ENCODE measurements at places on chromosomes 2 and 18.

DNA sequence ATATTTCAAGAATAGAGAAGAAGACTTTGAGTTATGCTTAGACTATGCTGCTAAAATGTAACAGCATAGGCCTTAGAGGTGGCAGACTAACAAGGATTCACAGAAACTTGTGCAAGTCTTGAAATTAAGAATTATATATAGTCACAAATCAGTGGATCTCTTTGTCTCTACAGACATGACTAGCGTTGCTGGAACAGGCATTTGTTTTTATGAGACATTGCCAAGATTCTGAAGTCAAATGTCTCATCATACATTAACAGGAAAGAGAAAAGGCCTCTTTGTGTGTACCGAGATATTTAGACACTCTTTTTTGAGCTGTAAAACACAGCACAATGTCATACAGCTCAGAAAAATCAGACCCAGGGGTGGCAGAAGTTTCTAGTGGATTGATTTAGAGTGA is 207.1 kb downstream of the TMX3 start:
- no peak for DNase-seq

DNA sequence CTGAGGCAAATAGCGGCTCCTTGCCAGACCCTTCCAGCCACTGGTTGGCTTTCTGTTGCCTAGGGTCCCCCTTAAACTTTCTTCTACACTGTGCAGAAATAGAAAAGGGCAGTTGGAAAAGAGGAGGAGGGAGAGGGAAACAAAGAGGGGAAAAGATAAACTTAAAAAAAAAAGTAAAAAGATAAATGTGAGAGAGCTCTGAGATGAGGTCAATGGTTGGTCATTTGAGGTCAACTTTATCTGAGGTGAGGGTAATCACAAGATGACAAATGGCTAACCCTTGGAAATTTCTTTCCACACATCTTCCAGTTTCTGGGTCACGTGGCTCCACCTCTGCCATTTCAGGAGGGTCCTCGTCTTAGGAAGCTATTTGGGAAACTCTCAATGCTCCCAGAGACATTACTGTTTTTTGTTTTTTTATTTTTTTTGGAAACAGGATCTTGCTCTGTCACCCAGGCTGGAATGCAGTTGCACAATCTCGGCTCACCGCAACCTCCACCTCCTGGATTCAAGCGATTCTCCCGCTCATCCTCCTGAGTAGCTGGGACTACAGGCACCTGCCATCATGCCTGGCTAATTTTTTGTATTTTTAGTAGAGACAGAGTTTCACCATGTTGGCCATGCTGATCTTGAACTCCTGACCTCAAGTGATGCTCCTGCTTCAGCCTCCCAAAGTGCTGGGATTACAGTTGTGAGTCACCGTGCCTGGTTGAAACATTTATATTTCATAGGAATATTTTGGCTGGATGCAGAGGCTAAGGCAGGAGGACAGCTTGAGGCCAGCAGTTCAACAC is 199.9 kb downstream of the TGIF1 start:
- DNase-seq: no peak

DNA sequence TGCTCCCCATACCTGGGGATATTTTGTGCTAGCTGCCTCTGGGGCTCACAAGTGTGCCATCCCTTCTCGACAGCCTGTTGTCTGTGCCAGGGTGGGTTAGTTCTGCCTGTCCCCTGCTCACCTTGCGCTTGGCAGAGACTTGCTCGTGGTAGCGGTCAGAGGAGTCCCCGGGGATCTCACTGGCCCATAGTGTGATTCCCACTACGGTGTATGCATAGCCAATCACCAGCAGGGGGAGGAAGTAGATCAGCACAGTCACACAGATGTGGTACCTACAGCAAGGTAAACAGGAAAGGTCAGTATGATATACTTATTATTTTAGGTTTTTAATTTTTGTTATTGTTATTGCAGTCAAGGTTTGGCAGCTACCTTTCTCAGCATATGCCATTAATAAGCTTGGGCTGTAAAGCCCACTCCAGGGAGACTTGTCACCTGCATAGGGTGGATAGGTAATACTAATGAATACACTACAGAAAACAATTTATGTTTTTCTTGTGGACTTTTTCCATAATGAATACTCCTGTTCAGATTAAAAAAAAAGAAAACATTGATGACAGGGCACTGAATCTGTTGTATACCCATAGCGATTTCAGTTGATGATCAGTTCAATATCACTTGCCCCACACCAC is 95.2 kb downstream of the POLE4 start:
- DNase-seq: peak; percentile 54

- no peak for DNase-seq
Measured at GRCh38 chr18:48356151-48356745, 52.9 kb downstream of the ZBTB7C start.

DNA sequence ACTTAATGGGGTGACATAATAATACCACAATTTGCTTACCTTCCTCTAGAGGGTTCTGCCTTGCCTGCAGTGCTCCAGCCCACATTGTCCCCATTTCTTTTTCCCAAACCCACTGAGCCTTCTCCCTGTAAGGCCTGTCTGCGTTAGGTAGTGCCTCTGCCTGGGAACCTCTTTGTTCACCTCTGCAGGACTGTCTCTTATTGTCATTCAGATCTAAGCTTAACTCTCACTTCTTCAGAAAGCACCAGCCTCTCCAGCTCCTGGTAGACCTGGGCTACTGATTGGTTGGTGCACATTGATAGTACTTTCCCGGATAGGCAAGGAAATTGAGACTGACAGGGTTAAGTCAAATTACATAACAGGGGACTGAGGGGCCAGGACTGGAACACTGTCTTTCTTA is 49.1 kb downstream of the CCDC85A start:
- DNase-seq: peak; percentile 45

DNA sequence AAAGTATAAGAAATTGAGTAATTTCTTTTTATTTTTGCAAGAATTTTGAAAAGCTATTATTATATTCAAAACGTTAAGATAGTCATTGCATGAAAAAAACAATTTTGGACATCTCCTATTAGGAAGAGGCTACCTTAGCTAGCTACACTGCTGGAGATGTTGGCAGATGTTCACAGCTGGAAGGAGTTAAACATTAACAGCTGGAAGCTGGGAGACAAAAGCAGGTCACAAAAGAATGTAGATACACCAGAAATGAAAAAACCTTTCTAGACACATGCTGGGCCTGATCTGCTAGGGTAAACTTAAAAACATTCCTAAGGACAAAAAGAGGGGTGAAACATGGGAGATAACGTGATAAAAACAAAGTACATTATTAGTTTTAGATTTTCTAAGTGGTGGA is 84.4 kb downstream of the SESTD1 start:
- DNase-seq: peak; percentile 15

DNA sequence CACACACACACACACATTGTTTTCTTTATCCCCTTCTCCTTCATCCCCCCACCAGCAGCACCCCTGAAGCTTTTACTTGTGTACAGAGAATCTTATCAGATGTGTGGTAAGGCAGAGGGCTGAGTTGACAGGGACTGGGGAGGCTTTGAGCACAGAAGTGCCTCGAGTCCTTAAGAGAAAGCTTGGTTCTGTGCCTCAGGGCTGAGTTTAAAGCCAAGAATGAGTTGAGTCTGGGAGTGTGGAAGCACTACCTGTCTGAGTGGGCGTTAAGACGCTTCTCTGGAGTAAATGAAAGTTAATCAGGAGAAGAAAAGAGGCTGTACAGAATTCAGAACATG is 2.7 kb downstream of the ID2 start:
- DNase-seq: no peak

DNA sequence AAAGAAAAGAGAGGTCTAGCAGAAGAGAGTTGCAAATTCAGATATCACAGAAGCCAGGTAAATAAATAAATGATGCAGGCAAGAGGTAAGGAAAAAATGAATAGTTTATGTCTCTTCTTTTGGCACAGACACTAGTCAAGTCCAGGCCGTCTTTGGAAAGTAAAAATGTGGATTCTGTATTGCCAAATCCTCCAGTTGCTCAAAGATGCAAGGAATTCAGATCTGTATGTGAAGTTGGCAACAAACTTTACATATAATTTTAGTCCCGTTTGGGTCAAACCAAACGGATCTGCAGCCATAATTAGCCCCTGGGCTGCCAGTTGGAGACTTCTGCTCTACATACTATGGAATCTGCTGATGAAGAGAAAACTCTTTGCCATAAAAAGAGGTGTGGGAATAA is 200.5 kb upstream of the RND3 start:
- no peak for DNase-seq

DNA sequence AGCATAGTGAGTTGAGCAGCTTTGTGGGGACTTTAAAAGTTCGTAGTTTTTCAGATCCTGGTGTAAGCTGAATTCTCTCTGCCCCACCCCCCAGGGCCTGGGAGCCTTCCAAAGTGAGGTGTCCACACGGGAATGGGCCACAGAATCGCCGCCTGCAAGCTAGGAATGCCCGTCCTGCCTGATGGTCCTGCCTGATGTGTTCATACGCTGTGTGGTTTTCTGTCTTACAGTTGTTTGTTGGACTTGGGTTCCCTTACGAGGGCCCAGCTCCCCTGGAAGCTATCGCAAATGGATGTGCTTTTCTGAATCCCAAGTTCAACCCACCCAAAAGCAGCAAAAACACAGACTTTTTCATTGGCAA is 158.7 kb downstream of the MGAT5 start:
- DNase-seq: no peak

DNA sequence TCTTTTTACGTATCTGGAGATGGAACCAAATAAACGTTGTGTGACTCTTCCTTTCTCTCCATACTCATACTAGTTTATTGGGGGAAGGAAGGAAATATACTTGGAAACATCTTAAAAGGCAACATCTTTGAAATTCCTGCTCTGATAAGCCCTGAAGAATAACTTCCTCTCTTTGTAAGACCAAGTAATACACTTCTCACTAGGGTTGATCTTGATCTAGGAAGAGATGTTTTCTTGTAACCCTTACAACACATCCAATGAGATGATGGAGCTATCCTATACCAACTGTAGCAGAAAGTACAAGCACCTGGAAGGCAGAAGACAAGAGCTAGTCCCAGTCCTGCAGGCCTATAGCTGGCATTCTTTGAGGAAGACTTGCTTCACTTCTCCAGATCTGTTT is 2.0 kb downstream of the ANKRD44 start:
- DNase-seq: no peak

Measured in iPS DF 19.7 (cell line).